ENCODE measurements at places on chromosomes 4 and X.

- no peak for DNase-seq
These were observed 15.3 kb downstream of the INTU start for GRCh38 chr4:127648061-127648460.

DNA sequence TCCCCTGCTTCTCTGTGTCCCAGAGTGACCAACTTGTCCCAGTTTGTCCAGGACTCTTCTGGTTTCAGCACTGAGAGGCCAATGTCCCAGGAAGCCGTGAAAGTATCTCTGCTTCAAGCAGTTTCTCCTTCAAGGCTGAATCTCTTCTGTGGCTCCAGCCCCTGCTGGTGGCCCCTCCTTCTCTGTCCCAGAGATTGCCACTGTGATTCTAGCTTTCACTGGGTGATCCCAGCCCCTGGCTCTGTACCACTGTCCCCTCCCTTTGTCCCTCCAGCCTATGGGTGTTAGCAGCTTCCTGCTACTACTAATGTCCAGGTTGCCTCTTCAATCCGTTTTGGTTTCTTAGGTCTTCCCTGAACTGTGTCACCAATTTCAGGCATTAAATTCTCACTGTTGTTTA lies 70.5 kb downstream of the SOX3 start:
- no peak for DNase-seq

- no peak for DNase-seq
These were observed 318.3 kb downstream of the ARHGAP24 start for GRCh38 chr4:85793233-85793585.

DNA sequence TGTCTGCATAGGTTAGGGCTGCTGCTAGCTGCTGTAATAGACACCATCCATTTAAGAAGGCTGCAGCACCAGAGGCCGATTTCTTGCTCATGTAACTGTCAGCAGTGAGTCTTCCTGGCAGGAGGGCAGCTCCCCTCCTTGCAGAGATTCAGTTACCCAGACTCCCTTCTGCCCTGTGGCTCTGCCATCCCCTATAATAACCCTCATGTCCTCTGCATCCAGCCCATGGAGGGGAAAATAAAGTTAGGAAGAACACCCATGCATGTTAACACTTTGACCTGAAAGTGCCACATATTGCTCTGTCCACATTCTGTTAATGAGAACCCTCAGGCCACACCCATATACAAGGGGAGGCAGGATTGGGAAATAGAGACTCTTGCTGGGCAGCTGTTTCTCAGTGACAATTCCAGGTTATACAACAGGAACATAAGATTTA lies 5.4 kb downstream of the STBD1 start:
- no peak for DNase-seq

GRCh38 chr4:67234296-67234695 lies 311.0 kb downstream of the CENPC start:
- DNase-seq, result no peak

- DNase-seq, result no peak
These were observed 274.5 kb downstream of the SLC7A11 start for GRCh38 chr4:137967480-137968190.

- DNase-seq, result no peak
These were observed 274.5 kb downstream of the RAB28 start for GRCh38 chr4:13209600-13209999.

- DNase-seq, result no peak
These were observed 8.2 kb upstream of the AFF1 start for GRCh38 chr4:86926435-86927086.

- no peak for DNase-seq
These were observed 237.1 kb upstream of the NUDT6 start for GRCh38 chr4:123159479-123159878.

DNA sequence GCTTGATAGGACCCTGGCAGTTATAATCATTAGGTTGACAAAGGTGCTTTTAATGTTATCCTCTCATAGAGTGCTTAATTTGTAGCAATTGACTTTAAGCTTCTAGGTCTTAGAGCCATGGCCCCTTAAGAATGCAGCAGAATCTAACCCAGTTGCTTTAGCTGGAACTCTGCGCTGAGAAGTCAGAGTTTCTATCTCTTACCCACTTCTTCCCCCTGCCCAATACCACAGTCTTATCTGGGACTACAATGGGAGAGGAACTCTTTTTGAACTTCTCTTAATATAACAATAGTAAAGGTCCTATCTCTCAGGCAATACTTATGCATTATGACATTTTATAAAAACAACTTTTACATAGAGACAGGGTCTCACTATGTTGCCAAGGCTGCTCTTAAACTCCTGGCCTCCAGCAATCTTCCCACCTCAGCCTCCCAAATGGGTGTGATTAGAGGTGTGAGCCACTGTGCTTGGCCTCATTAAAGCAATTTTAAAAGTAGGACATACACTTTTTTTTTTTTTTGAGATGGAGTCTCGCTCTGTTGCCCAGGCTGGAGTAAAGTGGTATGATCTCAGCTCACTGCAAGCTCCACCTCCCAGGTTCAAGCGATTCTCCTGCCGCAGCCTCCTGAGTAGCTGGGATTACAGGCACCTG lies 1.8 kb downstream of the TLR10 start:
- no peak for DNase-seq

DNA sequence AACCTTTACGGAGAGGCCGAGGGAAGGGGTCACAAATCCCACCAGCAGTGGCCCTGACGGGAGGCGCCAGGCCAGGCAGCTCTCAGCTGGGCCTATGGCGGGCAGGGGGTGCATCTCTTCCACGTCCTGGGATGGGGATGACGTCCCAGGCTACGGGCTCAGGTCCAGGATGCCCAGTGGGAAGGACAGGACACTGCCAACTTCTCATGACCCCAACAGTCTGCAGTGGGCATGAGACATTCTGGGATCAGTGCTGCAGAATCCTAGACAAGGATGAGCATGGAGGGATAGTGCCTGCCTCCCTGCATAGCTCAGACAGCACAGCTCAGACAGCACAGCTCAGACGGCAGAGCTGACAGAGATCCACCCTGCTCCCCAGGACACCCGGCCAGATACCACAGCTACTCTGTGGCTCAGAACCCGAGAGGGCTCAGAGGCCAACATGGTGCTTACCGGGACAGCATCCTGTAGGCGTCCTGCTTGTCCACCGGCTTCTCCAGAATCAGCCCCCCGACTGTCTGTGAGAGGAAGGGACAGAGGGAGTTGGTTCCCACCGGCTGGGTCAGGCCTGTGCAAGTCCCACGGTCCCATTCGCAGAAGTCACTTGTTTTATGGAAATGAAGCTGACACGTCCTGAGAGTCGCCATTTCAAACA lies 17.3 kb downstream of the ASMTL start:
- no peak for DNase-seq

- DNase-seq, result no peak
These were observed 292.0 kb downstream of the CCSER1 start for GRCh38 chr4:90419124-90419711.

- DNase-seq, result no peak
These were observed 441.0 kb downstream of the GPM6A start for GRCh38 chr4:175371091-175371490.

- DNase-seq, result no peak
These were observed 42.3 kb upstream of the SRD5A3 start for GRCh38 chr4:55303760-55304165.

DNA sequence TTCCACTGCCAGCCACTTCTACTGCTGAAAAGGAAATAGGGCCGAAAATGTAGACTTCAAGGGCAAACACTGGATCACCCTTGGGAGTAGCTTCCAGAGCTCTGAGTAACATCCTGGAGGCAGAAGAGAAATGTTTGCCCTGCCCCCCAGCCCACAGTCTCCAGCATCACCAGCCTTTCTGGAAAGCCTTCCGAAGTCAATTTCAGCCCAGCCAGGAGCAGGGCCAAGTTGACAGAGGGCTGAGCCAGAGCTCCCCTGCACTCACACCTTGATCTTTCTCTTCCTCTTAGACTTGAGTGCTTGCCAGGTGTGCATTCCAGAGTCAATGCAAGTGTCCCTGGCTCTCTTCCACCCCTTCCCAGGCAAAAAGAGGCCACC lies 35.2 kb downstream of the SLC25A5 start:
- DNase-seq, result no peak

DNA sequence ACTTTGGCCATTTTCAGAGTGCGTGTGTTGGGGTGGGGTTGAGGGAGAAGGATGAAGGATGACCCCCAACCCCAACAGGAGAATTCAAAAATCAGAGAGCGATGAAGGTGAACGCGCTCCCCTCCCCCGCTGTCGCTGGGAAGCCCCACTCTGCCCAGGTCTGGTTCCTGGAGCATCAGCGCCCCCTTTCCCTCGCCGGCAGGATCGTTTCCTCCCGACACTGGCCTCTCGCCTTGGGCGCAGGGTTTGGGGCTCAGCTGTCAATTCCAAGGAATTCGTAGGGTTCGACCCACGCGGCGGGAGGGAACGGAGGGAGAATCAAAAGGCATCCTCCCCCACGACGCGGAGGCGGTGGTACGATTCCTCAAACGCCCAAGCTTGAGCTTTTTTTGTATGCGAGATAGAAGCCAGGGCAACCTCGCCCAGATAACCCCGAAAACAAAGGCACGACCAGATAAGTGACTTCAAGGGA lies 1.0 kb upstream of the PDGFRA start:
- DNase-seq, result peak; percentile 17

DNA sequence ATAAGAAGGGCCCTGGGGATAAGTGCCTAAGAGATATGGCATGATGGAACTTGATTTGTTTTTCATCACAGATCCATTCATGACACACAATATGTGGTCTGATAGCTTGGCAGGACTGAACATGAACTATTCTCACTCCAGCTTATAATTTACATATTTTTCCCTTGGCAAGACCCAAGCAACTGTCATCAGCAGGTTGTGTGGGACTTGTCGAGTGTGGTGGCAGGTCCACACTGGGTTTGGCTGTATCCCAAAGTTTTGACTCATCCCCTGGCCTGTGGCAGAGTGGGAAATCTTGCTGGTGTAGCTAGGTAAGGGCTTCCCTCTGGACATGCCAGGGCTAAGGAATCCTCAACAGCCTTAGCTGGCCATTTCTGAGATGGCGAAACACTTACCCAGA lies 81.0 kb upstream of the STIM2 start:
- DNase-seq, result no peak

GRCh38 chrX:40151211-40152172 lies 53.7 kb upstream of the BCOR start:
- DNase-seq, result no peak

Data from CD4-positive, alpha-beta T cell treated with Interleukin-6 for 4 hours (primary cell).